ENCODE measurements at places on chromosomes 7 and 10.

- DNase-seq, result no peak
Measured at GRCh38 chr7:131765575-131765974, 209.1 kb upstream of the PODXL start.

- no peak for DNase-seq
Measured at GRCh38 chr10:90344226-90344625, 513.6 kb downstream of the HTR7 start.

DNA sequence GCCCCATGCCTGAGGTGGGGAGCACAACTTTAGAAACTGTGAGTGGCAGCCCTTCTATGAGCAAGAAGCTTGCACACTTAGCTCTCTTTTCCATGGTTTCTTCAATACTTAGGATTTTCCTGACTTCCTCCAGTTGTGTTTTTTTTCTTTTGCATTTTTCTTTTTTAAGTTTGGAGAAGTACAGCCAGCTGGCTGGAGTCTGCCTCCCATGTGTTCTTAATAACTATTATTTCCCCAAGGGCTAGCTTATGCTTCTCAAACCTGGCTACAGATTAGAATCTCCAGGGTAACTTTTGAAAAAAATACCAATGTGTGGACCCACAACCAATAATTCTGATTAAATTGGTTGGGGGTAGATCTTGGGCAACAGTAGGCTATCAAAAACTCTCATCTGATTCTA is 37.4 kb upstream of the MEOX2 start:
- no peak for DNase-seq

- DNase-seq, result no peak
Measured at GRCh38 chr7:53048638-53049037, 13.2 kb downstream of the POM121L12 start.

- no peak for DNase-seq
Measured at GRCh38 chr7:94205529-94205928, 189.2 kb upstream of the COL1A2 start.

- DNase-seq, result no peak
Measured at GRCh38 chr7:108618056-108618455, 48.4 kb downstream of the DNAJB9 start.
